Cardiac septum (tissue), 1 donor: ENCODE measurements at places on chromosomes 1 and 21.

DNA sequence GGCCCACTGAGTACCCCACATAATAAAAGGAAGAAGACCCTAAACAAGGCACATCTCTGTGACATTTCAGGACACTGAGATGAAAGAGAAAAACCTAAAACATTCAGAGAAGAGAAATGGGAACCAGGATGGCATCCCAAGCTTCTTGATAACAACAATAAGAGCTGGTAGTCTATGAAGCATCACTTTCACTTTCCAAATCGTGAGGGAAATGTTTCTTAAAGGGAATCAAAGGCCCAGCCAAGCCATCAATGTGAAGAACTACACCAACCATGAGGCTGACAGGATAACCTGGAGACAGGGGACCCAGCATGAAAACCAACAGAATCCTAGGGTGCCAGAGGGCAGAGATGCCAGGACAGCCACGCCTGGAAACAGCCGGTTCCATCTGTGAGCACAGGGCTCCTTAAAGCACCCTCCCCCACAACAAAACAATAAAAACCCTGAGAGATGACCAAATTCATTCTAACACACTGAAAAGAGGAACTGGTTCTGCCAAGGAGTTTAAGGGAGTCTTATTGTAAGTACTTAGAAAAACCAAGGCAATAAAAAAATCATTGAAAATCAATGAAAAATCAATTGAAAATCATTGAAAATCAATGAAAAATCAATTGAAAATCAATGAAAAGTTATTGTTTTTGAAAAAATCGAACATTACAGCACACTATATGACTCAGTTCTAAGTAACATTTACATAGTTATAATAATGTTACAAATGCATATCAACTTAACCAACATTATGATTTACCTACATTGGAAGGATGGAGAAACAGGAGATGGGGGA is 141.5 kb upstream of the ERG start:
- DNase-seq = no peak

- DNase-seq = no peak
Observed at GRCh38 chr21:44485254-44485793, 30.0 kb downstream of the LRRC3 start.

- DNase-seq = peak; percentile 82
Observed at GRCh38 chr1:246647113-246647512, 77.1 kb upstream of the SCCPDH start.

GRCh38 chr1:181969902-181970301 is 91.6 kb downstream of the ZNF648 start:
- DNase-seq = no peak

DNA sequence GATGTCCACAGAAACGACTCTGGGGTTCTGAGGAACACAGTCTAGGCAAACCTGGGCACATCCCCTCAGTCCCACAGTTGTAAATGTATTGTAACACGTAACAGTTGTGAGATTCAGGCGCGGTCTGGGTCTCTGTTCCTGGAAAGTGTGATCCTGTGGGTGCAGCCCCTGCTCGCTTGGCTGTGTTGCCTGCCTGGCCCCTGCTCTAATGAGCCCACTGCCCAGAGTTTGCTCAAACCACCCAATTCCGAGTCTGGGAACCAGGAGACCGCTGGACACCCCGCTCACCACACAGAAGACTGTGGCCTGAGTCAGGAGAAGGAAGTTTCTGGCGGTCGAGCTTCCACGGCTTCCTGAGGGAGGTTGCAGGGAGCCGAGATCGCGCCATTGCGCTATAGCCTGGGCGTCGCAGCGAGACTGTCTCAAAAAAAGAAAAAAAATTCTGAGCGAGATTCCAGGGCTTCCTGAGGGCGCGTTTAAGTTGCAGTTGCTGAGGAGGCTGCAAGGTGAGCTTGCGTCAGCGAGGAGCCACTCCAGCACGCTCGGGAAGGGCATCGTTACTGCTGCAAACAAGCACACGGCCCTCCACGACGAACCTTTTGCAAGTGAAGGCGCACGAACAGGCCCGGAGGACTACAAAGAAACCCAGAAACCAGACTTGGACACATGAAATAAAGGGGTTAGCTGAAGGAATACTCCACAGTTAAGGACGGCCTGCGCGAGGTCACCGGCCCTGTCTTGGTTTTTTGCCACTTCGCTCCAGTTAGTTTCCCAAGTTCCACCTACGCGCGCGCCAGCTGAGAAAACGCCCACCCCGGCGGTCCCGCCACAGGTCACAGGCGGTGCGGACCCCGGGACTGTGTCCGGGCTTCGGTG is 1.1 kb downstream of the C21orf58 start:
- DNase-seq = no peak

DNA sequence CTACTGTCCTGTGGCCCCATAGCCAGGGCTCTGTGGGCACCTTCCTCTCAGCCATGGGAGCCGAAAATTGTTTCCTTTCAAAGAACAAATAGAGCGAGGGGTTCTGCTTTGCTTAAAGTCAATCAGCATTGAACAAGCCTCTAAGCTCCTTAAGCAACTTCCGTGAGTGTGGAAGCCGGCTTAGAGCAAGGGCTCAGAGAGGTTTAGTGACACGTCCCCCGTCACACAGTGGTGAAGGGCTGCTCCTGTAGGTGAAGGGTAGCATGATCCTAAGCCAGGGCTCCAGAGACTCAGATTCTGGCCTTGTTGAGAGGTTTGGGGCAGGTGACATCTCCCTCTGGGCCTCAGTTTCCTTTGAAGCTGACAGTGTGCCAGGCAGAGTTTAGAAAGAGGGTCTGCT is 94.0 kb upstream of the WNT4 start:
- DNase-seq = no peak

DNA sequence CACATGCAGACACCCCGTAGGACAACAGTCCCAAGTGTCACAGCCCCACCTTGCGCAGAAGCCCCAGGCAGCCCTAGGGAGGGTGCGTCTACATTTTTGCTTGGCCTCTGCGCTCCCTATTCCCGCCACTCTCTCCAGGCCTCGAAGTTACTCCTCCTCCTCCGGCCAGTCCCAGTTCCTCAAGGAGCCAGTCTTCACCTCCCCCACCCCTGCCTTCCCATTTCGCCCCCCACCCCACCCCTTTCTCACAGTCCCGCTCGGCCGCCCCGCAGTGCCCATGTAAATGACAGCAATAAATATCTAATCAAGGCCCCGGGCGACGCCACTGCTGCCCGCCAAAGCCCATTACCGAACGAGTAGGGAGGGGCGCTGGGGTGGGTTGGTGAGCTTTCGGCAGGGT is 3.2 kb downstream of the DMBX1 start:
- DNase-seq = no peak

DNA sequence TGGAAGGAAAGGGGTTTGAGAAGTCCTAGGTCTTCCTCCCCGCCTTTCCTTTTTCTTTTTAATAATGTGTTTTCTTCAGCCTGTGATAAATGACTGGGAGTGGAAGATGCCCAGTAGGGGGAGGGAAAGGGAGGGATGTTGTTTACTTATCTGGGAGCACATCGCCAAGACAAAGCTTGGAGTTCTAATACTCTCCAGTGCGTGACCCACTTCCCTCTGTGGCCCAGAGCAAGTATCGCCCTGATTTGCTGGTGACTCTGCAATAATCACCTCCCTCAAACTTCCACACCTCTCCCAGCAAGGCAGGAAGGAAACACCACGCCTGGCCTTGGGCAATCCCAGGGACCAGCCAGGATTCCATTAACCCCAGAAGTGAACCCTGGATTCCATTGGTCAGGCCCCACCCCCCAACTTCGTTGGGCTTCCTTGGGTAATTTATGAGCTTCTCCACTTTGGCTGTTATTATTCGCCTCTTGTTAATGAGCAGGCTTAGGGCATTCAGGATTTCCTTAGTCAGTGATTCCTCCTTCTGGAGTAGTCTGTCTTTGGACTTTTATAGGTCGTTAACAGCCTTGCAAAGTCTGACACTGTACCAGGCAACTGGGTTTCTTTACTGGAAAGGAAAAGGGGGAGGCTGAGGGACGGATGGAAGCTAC is 24.3 kb upstream of the GRHL3 start:
- no peak for DNase-seq
